ENCODE measurements at places on chromosomes 1 and 21.

DNA sequence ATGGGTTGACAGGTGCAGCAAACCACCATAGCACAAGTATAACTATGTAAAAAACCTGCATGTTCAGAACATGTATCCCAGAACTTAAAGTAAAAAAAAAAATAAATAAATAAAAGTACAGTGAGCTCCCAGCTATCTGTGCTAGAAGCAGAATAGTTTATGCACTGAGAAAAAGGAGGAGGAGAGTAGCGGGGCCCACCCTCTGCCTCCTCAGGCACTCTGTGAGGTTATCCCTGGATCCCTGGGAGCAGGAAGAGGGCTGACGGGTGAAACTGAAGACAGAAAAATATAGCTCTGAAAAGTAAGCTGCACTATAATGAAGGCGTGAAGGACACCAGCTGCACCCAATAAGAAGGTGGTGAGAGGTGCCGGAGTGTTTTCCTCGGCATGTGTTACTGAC lies 117.2 kb downstream of the SIPA1L2 start:
- no peak for DNase-seq

DNA sequence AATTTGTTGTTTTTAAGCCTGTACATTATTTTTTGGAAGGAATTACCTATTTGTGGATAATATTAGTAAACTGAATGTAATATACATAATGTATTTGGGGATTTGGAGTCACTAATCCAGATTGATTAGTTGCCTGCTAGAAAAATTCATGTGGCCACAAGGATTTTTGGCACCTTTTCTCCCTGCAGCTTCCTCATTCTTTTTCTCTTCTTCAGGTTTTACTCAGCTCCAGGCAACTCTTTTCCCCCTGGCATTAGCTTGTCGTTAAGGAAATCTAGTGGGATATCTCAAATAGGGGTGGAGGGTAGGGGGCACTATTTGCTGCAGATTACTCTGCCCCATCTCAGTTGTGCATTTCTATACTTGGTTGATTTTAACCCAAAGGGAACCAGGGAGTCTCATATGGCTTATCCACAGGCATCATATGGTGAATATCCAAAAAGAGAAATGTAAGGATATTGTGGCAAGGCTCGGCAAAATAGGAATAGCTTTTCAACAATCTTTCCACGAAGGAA lies 203.1 kb downstream of the NFIA start:
- no peak for DNase-seq

DNA sequence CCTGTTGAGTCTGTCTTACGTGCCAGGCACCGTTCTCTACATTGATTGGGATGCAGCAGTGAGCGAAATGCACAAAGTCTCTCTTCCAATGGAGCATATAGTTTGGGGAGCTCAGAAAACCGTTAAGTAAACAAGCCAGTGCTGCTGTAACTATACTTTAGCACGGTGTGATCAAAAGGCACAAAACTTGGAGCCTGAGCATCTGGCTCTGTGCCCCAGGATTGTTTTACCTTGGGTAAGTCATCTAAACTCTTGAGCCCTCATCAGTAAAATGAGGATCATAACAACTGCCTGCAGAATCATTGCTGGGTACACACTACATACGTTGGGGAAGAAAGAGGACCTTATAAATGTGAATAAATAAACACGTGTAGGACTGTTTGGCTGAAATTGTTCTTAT lies 1.8 kb downstream of the HHIPL2 start:
- no peak for DNase-seq

DNA sequence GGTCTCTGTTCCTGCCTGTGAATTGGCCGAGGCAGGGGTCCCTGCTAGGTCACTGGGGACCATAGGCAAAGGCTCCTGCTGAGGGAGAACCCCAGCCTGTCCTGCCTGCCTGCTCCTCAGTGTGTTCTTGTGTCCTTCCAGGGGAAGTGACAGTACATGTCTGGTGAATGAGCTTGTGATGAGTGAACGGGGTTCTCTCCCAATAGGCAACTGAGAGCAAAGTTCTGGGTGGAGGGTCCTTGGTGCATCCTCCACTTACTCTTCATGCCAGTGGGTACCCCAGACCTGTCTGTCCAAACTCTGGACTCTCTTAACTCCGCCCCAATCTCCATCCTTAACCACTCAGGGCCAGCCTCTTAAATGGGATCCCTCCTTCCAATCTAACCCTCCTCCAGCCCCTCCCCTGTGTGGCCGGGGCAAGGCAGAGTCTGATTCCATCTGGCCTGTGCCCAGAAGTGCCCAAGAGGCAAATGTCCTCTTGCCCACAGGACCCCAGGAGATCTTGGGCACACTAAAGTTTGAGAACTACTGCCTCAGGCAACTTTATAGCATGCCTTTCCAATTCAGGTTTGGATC lies 2.0 kb downstream of the XKR8 start:
- DNase-seq: no peak

GRCh38 chr21:42223826-42224575 lies 5.1 kb downstream of the ABCG1 start:
- no peak for DNase-seq

DNA sequence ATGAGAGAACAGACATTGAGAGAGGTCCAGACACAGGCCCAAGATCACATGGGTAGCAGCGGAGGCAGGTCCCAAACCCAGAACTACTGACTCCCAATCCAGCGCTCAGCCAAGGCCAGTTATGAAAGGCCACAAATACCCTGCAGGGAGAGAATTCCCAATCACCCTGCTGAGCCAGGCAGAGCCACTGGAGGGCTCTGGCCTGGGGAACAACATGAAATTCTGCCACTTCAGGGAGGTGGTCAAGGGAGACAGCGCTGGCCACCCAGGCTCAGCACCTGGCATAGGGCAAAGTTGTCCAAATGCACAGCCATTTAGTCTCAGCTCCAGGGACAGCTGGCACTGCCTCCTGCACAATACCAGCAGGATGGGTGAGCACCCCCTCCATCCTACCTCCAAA lies 27.5 kb downstream of the SLC9A1 start:
- DNase-seq: no peak

DNA sequence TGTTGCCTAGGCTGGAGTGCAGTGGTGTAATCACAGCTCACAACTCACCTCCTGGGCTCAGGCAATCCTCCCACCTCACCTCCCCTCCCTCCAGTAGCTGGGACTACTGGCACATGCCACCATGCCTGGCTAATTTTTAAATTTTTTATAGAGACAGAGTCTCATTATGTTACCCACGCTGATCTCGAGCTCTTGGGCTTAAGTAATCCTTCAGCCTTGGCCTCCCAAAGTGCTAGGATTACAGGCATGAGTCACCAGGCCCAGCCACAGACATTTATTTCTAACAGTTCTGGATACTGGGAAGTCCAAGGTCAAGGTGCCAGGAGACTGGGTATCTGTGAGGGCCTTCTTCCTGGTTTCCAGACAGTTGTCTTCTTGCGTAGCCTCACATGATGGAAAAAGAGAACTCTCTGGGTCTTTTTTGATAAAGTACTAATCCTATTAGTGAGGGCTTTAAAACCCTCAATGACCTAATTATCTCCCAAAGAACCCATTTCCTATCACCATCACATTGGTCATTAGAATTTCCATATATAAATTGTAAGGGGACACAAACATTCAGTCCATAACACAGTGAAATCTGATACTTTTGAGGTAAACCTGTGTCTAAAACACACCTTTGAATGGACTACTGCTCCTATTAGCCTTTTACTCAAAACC lies 67.9 kb downstream of the PHACTR4 start:
- DNase-seq: no peak

- DNase-seq: no peak
Observed at GRCh38 chr1:83769072-83769471, 229.9 kb downstream of the TTLL7 start.

DNA sequence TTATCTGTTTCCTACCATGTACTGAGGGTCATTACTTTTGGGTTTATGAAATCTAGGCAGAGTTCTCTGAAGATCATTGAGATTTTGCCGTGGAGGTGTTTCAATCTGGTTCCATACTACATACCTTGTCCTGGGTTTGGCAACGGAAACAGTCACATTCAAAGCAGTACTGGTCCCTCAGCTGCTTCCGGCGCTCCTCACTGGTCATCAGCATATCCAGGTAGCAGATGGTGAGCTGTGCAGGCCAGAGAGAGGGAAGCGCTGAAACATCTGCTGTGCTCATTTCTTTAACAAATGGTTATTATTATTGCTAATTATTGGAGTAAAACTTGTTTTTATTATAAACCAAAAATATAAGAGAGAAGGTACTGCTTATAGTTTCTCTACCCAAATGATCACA lies 591.7 kb downstream of the SMYD3 start:
- DNase-seq: no peak

- no peak for DNase-seq
Observed at GRCh38 chr1:174158767-174159251, 511 bp upstream of the RABGAP1L start.

GRCh38 chr1:208291923-208292711 lies 47.9 kb upstream of the PLXNA2 start:
- no peak for DNase-seq

DNA sequence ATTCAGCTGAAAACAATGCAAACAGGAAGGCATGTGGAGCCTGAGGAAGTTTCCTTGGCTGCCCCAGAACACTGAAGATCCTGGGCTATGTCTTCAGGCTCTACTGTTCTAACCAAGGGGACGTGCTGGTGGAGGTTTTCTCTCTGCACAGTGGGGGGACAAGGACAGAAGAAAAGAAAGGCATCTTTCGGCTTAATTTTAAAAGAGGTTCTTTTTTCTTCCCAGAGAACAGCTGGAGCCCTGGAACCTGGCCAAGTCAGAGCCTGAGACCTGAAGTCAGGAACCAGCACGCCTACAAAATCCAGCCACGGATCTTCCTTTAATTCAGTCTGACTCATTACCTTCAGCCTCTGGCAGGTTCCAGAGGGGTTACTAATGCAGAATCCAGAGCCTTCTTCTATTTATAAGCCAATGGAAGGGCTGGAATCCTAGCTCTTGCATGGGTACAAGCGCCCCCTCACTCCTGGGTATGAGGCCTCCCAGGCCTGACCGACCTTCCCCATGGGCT lies 19.8 kb downstream of the CTNNBIP1 start:
- no peak for DNase-seq

DNA sequence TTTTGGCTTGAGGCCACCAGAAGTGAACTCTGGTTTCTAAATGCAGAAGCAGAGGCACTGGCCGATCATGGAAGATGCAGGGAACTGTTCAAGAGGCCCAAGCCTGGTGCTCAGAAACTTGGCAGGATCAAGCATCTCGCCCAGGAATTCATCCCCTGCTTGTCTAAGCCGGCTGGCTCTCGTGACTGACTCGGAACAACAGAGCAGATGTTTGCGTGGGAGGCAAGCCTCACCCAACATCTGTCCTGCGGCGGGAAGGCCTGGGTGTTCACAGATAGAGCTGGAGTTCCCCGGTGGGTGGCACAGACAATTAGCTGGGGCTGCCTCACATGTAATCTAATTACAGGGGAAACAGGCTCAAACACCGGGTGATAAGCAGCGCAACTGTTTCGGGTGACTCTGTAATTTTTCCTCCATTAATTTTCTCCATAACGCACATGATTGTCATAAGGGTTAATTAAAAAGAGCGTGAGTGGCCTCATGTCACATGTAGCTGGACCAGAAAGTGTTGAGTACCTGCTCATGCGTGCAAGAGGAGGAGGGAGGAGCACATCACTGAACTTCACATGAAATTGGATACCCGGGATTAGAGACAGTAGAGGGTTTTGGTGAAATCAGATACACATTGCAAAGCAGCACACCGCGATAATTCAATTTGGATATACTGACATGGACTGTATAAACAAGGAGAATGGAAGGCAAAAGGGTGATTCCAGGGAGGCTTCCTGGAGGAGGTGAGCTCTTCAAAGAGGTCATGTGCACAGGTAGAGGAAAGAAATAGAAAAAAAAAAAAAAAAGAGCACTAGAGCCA lies 180.0 kb downstream of the ETS2 start:
- DNase-seq: no peak

DNA sequence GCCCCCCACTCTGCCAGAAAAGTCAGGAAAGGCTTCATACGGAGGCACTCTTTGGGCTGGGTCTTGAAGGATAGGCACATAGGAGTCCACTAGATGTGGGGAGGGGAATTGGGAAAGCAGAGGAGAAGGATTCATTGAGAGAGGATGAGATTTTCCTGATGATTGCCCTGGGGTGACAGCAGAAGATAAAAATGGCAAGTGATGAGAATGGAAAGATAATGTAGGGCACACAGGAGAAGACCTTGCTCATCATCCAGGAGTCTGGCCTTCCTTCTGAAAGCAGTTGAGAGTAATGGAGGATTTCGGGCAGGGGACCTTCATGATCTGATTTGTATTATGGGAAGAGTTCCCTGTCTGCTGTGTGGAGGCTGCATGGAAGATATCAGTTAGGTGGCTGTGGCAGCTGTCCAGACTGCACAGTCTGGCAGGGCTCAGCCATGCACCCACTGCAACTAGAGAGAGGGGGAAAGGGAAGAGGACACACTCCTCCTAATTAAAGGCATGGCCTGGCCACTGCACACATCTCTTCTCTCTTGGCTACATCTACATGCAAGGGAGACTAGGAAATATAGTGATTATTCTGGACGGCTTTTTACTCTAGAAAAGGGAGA lies 9.6 kb upstream of the FABP3 start:
- no peak for DNase-seq

DNA sequence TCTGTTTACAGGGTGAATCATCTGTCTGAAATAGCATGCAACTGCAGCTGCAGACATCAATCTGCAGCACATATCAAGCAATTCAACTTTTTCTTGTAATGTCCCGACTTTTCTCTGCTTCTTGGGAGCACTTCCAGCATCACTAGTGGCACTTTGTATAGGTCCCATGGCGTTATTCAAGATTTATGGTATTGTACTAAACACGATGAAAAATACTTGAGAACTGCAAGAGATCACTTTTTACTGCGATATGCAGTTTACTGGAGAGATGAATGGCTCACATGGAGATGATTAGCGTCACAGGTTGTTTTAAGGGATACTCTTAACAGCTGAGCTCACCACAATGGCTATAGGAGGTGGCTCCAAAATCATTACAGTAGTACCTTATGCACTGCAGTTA lies 7.2 kb upstream of the SCMH1 start:
- no peak for DNase-seq

- DNase-seq: no peak
Observed at GRCh38 chr1:55050283-55050682, 10.9 kb downstream of the PCSK9 start.

DNA sequence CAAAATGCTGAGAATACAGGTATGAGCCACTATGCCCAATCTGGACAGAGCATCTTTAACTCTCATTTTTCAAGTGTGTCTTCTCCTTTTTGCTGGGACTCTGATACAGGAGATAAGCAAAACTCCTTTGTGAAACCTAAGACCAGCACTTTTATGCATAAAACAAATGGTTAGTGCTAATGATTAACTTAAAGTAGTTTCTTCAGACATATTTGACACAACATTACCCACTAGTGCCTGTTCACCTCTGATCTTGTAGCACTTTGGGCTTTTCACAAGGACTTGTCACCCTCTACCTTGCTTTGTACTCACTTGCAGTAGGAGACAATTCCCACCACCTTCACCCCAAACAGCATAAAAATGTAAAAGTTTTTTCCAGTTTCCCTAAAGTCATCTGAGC lies 216.3 kb downstream of the RGS7 start:
- no peak for DNase-seq

GRCh38 chr21:16312321-16312720 lies 582.5 kb downstream of the USP25 start:
- DNase-seq: no peak

DNA sequence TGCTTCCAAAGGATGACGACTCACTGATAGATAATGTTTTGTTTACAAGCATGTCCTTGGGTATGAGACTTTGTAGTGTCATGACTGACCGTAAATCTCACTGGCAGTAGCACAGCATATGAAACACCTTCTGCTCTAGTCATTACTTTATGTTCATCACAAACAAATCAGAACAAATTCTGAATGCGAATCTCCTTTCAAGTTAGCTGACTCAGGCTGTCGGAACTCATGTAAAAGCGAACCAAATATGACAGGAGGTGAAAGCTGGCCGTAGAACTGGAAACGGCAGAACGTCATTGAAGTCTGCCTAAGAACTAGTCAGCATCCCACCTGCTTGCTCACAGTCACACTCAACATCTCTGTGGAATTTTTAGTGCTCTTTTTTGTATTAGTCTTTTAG lies 143.9 kb downstream of the RGS7 start:
- no peak for DNase-seq
